ENCODE measurements at places on chromosomes 16 and 17.

DNA sequence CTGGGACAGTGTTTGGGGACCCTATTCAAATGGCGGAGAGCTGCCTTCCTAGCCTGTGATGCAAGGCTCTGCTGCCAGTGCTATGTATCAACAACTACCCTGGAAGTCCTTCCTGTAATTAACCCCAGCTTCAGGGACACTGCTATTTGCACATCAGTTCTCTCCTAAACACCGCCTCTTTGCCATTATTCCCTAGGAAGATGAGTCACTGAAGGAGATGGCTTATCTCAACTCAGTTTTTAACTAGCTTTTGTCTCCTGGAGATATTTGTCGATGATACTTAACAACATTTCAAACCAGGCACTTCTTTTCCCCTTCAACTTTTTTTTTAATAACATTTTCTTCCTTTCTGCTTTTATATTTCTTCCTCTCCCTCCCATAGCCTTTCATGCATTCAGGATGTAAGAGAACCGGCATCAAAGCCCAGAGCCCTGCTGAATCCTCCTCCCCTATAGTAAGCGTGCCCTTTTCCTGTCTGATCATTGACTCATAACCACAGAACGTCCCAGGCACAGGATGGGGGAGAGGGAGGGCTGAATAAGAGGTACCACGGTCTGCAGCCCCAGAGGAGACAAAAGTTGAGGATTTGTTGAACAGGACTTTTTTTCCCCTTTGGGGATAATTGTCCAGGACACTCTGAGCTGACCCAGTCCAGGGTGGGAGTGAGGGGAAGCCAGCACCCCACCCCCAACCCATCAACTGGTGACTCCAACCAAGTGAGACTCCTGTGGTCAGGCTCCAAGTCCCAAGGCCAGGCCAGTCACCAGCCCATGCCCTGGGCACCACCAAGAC lies 387.8 kb upstream of the SALL1 start:
- no peak for DNase-seq

DNA sequence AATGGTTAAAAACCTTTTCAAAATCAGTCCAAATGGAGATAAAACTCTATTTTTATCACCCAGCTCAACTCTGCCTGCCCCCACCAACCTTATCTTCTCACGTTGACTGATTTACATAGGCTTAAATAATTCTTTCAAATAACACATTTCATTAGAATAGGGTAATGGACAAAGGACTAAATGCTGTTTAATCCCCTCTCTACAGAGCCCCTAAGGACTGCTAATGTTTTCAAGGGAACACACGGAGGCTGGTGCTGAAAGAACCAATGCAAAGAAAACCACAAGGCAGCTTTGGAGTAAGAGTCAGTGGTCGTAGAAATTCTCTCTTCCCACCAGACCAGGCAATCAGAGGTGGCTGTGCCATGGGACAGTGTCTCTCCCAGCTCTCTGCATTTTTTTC lies 445.7 kb upstream of the MAF start:
- DNase-seq = no peak

DNA sequence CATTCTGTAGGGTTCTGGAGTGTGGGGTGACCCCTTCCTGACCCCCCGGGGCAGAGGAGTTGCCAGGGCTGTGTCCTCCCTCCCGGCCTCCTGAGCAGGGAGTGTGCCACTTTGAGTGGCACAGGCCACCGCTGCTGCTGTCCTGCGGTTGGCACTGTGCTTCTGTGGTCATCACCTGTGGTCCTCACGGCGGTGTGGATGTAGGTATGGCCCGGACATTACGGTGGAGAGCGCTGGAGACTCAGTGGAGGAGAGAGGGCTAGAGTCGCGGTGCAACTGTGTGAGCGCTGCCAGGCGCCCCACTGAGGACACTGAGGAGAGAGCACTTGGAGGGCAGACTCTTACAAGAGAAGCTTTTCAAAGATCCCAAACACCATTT lies 39.1 kb downstream of the PGS1 start:
- DNase-seq = no peak

GRCh38 chr16:17316005-17316404 lies 154.8 kb downstream of the XYLT1 start:
- DNase-seq = no peak

DNA sequence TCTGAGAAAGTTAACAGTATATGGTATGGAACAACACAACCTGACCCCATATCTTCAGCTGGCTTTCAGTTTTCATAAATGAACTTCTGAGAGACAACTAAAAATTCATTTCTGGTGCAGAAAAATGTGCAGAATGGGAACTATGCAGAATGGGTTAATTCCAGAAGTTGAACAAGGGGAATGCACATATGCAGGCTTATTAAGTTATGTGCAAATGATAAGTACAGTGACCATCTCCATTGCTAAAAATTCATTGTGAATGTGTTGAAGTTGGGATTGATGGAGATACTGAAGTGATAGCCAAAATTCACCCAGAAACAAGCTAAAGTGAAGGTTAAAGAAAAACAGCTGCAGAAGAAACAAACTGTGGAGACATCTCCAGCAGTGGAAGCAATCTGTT lies 315.8 kb downstream of the CA10 start:
- no peak for DNase-seq

GRCh38 chr17:43846963-43847371 lies at the start of gene CD300LG:
Gene CD300LG (plus strand): TSS chr17:43847176. CDS start chr17:43847217, 41 bp downstream.
- DNase-seq = no peak

GRCh38 chr17:37430051-37430627 lies 23.5 kb downstream of the TADA2A start:
- no peak for DNase-seq

DNA sequence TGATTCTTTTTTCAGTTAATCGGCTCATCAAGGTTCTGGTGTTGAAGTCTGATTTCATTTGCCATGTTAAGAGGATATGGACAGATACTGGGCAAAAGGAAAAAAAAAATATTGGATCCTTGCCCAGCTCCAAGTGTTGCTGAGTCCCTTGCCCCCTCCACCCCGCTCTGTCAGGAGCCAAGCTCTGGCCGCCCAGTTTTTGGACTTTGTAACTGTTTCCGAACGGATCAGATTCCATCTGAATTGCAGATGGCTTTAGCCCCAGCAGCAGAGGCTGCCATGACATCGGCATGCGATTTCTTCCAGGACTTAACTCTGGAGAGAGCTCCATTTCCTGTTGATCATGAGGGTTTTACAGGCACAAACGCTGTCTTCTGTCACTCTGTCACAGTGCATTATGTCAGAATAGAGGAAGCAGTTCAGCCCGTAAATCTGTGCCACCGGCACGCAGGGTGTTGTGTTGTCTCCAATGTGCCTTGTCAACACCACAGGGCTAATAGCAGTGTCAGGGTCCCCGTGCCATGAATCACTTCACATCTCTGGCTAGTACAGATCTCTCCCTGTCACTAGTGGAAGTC lies 615.6 kb downstream of the MAF start:
- no peak for DNase-seq

DNA sequence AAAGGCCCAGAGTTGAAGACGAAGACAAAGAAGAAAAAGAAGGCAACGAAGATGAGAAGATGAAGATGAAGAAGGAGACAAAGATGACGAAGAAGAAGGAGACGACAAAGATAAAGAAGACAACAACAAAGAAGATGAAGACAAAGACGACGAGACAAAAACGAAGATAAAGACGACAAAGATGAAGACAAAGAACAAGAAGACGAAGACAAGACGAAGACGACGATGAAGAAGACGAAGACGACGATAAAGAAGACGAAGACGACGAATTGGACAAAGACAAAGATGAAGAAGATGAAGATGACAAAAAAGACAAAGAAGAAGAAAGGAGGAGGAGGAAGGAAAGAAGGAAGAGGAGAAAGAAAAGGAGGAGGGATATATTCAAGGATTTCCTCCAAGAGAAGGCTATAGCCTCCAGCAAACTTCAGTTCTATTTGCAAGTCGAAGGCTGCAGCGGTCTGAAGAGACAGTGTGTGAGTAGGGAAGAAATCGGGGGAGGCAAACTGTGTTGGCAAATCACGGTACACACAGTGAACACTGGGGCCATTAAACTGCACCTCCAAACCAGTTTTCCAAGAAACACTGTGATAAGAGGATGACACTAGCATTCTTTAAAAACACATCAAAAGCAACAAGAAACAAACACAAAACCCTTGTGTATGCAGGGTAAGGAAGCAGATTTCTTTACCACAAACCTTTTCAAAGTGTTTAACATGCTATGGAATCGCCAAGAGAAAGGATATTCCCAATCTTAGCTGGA lies 40.5 kb downstream of the MARF1 start:
- no peak for DNase-seq

DNA sequence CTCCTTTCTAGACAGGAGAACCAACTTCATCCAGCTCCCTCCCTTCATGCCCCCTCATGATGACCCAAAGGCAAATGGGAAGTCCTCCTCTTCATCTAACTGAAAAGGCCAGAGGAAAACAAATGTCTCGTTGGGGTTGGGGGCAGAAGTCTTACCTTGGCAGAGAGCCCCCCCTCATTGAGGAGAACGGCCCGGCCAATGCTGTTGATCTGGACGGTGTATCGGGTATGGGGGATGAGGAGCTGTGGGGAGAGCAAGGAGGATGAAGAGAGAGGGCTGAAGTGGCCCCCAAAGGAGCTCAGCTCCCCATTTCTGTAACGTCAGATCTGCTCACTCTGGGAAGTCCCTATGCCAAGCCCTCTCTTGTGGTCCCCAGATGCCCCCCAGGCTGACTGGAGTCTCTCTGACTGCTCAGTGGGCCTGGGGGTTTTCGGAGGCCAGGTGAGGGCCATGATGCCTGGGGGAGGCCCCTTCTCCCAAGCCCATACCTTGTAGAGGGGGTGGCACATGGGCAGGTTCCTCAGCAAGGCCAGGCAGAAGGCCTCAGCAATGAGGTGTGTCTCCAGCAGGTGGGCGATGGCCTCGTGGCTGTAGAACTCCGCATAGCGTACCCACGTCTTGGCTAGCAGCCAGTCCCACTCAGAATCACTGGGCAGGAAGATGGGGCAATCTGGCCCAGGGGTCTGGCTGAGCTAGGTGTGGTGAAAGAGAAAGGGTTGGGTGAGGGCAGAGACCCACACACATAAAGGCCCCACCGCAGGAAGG lies 10.8 kb downstream of the ALOX12B start:
- DNase-seq = no peak

- DNase-seq = no peak
Observed at GRCh38 chr17:49610883-49611584, 35.4 kb downstream of the NXPH3 start.

GRCh38 chr17:82103553-82104451 lies 5.8 kb upstream of the FASN start:
- peak; percentile 64 for DNase-seq

DNA sequence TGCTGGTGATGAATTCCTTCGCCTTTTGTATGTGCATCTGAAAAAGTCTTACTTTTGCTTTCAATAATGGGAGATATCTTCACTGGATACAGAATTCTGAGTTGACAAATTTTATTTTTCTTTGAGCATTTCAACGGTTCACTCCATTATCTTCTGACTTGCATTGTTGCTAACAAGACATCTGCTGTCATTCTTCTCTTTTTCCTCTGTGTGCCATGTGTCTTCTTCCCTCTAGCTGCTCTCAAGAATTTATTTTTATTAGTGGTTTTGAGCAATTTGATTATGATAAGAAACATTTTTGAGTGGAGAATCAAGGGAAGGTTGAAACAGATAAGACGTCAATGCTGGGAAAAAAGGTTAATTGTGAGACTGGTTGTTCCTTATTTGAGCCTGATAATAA lies 471.8 kb downstream of the CDH13 start:
- DNase-seq = no peak

DNA sequence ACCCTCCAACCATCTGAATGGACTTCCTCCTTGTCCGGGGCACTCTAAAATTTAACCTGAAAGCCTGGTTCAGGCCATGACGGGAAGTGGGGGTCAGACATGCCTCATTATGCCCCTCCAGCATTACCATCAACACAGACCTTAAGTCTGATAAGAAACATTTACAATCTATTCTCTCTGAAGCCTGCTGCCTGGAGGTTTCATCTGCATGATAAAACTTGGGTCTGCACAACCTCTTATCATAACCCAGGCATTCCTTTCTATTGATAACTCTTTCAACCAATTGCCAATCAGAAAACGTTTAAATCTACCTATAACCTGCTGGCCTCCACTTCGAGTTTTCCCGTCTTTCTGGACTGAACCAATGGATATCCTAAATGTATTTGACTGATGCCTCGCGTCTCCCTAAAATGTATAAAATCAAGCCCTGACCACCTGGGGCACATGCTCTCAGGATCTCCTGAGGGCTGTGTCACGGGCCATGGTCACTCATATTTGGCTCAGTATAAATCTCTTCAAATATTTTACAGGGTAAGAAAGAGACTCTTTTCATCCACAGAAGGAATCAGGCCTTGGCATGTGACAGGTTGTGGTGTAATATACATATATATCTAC lies 45.6 kb downstream of the LYRM1 start:
- no peak for DNase-seq

DNA sequence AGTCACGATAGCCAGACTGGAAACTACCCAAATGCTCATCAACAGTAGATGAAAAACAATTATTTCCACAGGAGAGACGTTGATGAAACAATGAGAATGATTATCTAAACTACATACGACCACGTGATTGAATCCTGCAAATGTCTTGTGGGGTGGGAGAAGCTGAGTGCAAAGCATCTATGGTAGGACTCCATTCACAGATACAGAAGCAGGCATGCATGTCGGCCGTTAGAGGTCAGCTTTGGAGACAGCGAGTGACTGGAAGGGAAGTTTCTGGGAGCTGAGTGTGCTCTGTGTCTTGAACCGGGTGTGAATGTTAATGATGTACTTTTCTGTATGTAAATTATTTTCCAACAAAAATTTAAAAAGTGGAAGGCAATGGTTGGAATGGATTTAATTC lies 71.5 kb upstream of the DNAJA2 start:
- no peak for DNase-seq

DNA sequence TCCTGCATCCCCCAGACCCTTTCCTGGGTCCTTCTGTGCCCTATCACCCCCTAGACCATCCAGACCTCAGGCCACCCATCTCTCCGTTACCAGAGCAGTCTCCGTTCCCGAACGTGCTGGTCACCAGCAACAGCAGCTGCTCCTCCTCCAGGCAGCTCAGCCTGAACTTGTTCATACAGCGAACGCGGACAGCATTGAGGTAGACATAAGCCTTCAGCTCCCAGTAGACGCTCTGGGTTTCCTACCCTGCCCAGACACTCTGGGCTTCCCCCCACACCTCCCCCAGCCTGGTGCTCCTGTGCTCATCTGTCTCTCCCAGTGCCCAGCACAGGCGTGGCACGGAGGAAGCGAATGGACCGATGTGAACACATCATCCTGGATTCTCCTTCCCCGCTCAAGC lies 41.6 kb upstream of the RNFT1 start:
- no peak for DNase-seq

DNA sequence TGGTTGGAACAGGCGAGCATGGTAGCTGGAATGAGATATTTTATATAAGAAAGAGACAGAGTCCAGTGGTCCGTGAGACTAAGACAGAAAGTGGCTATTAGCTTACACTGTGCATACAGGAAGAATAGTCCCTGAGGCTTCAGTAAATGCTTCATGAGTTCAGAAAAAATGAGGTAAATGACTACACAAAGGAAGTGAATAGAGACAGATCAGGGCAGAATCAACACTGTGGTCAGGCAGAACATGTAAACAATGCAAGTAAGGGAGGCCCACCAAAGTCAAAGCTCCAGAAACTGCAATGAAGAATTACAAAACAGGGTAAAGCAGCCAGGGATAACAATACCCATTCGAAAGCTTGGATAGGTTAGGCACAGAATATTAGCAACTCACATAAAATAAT lies 4.8 kb downstream of the ABCA10 start:
- DNase-seq = no peak

All from hypothalamus (tissue), 51 donors.